ENCODE measurements at places on chromosomes 3 and 15.

GRCh38 chr15:69288531-69289341 is 10.0 kb upstream of the PAQR5 start:
- no peak for DNase-seq

- no peak for DNase-seq
Observed at GRCh38 chr3:3101660-3102458, 8.3 kb downstream of the IL5RA start.

GRCh38 chr3:74631351-74632140 is 17.1 kb upstream of the CNTN3 start:
- no peak for DNase-seq

DNA sequence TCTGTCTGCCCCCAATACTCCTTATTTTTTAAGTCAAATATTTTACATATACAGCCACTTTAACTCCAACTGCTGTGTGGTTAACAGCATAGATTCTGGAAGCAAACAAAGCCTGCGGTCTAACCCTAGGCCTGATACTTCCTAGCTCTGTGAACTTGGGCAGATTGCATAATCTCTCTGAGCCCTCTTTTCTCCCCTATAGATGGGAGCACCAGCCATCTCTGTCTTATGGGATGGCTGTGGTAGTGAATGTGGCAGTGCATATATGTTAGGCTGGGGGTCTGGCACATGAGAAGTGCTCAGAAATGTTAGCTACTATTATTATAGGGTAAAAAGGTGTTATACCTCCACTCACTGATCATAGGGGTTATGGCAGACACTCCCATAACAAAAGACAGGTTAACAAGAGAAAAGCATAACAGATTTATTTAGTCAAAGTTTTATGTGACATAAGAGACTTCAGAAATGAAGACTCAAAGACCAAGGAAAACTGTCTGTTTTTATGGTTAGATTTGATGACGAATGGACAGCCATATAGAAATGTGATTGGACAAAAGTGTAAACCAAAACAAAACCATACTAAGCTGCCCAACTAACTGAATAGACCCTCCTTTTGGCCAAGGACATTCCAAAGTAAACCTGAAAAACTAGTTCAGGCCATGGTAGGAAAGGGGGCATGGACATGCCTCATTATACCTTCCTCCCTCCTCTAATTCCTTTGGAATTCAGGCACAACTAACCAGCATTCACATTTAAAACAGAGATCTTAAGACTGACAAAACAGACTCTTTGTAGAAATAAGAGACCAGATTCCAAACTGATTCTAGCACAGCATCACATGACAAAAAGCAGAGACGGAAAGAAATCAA is 53.9 kb upstream of the DAZL start:
- no peak for DNase-seq

DNA sequence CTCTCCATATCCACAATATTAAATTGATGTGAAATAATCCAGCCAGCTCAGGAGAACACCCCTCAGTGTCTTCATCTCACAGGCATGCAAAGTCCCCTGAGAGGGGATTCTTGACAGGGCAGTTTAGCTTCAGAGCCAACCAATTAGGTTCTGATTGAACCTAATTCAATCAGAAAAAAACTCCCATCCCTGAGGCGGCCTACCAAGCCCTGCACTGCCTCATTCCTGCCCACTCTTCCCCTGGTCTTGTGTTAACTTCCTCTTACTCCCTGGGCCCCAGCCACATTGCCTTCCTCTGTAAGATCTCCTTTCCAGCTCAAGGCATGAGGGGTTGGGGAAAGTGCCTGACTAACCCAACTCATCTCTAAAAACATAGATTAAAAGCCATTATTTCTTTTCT is 46.1 kb downstream of the FRMD4B start:
- no peak for DNase-seq

GRCh38 chr3:133469140-133469731 is 69.4 kb downstream of the BFSP2 start:
- peak; percentile 26 for DNase-seq

DNA sequence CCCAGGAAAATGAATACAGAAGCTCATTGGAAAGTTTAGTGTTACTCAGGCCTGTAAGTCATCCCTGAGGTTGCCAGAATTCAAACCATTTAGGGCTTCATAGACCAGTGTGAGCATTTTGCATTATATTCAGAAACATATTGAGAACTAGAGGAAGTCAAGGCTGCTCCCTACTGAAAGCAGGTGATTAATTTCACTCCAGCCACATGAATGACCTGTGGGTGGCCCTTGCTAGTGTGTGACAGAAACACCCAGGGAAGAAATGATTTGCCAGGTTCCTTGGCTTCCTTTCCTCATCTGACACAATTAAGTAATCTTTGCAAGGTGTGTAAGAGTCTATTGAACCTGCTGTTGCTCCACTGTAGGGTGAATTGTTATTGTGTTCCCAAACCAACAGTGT is 61.8 kb downstream of the GAP43 start:
- DNase-seq: peak; percentile 30

DNA sequence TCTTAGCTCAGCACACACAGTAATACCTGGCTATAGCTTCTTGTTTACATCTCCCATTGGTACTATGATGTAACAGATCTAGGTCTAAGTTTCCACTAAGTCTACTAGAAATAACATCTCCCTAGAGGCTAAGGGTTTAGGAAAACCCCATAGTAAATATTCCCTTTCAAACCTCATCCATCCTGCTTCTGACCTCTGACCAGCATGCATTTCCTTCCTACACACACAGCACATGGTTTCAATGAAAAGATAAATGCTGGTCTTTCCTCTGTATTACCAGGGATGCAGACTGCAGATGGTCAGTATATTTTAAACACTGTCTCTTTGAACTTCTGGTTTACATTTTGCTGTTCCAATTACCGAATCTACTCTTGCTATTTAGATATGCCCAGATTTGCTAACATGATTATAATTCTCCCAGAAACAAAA is 96.6 kb downstream of the EFL1 start:
- peak; percentile 22 for DNase-seq

- no peak for DNase-seq
Observed at GRCh38 chr15:71808311-71809020, 1.9 kb upstream of the NR2E3 start.

DNA sequence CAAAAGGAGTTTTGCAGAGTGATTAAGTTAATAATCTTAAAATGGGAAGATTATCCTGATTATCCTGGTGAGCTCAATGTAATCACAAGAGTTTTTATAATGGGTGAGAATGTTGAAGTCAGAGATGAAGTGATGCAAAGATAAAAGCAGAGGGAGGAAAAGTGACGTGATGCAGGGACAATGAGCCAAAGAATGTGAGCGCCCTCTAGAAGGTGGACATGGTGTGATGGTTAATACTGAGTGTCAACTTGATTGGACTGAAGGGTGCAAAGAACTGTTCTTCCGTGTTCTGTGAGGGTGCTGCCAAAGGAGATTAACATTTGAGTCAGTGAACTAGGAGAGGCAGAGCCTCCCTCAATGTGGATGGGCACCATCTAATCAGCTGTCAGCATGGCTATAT is 569.6 kb upstream of the AGTR1 start:
- no peak for DNase-seq

- DNase-seq: peak; percentile 72
Observed at GRCh38 chr15:73318463-73319351, 50.1 kb downstream of the HCN4 start.

DNA sequence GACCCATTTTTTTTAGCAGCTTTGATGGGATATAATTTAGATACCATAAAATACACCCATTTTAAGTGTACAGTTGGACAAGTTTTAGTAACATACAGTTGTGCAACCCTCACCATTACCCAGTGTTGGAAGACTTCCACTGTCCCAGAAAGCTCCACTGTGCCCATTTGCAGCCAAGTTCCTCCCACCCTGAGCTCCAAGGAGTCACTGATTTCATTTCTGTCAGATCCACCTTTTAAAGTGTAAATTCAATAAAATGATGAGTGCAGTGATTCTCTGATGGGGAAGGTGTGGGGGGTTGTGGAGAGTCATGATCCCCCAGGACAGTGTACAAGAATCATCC is 93.2 kb upstream of the IGF1R start:
- DNase-seq: no peak

DNA sequence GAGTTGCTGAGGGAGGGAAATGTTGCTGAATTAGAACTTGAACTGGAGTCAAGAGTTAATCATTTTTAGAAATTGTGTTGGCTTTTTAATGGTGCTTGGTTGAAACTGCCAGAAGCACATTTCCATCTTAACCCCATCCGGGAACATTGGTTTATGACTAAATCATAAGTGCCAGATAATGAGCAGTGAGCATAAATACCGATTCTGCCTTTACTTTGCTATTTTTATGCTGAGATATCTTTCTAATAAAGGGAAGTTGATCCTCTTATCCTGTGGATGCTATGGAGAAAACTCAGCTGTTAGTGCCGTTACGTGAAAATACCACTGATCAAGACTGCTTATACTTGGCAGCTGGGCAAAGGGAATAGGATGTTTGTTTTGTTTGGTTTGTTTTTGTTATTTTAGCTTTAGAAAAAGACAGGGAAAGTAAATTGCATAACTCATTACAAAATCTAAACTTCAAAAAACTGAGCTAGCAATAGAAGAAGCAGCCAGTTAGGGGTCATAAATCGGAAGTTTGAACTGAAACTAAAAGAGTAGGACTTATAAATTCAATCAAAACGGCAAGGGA is 813.1 kb downstream of the NAALADL2 start:
- DNase-seq: no peak

- DNase-seq: no peak
Observed at GRCh38 chr3:176286476-176287085, 910.7 kb downstream of the TBL1XR1 start.

- DNase-seq: no peak
Observed at GRCh38 chr15:75532413-75533250, 46.5 kb downstream of the PTPN9 start.

GRCh38 chr15:72554471-72555425 is 80.6 kb downstream of the ARIH1 start:
- DNase-seq: no peak

DNA sequence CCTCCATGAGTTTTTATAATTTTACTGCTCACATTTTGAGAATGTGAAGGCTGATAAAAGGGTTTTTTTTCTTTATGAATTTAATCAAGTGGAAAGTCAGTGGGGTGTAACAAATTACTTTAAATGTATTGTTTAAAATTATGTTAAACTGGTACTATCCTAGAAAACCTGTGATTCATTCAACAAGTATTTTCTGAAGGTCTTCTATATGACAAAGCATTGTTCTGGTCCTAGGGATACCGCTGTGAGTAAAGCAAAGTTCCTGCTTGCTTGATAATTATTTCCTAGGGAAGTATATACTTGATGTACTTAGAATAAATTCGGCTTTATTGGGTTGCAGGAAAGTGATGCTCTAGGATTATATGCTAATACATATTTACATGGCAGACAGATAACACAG is 152.8 kb upstream of the GOLGA6L4 start:
- DNase-seq: no peak

DNA sequence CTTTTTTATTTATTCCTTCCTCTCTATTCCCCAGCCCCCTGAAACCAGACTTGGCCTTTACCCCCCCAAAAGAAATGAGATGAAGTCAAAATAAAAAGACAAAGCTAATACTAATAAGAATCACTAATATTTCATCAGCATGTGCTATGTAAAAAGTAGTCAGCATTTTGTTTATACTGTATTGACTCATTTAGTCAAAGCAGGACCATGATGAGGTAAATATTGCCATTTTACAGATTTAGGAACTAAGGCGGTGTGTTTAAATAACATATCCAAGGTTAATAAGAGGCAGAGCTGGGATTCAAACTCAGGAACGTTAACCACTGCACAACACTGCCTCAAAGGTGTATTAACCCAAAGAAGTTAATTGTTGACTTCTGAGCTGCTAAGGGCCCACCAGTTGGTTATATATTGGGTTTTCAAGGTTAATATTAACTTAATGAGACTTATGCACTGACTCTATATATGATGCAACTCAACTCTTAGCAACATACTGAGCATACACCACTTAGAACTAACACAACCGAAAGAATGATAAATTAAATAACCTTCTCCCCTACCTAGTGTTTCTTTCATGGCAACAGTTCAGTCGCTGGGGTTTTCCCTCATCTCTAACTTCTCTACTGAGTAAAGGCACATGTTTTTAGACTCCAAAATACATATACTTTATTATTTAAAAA is 34.7 kb downstream of the FOXP1 start:
- no peak for DNase-seq

DNA sequence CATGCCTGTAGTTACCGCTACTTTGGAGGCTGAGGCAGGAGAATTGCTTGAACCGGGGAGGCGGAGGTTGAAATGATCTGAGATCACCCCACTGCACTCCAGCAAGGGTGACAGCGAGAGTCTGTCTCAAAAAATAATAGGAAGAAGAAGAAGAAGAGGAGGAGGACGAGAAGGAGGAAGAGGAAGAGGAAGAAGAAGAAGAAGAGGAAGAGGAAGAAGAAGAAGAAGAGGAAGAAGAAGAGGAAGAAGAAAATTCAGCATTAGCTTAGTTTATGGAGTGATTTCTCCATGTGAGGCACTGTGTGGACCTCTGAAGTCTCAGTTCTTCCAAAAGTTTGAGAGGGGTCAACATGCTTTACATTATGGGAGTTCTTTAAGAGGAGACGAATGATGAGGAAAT is 17.4 kb upstream of the MEGF11 start:
- DNase-seq: no peak

DNA sequence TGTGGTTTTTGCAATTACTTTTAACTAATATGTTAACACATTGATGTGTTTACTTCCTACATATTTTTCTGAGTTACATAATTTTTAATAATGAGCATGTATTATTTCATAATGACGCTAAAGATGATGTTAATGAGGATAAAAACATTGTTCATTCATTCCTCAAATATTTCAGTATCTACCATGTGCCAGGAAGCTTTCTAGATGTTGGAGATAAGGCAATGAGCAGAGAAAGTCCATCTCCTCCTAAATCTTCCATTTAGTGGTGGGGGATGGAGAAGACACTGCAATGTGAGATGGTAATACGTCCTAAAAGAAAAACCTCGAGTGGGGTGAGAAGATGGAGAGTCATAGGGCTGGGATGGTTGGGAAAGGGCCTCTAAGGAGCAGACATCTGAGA is 132.7 kb downstream of the MYLK start:
- no peak for DNase-seq

DNA sequence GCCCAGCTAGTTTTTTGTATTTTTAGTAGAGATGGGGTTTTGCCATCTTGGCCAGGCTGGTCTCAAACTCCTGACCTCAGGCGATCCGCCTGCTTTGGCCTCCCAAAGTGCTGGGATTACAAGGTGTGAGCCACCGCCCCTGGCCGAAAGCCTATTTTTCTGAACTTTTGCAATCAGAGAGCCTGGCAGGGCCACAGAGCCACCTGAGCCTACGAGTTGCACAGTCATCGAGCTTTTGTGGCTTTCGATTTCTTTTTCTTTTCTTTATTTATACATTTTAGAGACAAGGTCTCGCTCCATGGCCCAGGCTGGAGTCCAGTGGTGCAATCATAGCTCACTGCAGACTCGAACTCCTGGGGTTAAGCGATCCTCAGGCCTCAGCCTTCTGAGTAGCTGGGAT is 140.4 kb downstream of the NSMCE3 start:
- DNase-seq: no peak
